ELR (cell line): ENCODE measurements at places on chromosomes 12 and 14.
A peak's percentile ranks its signal among the peaks of the same experiment; 100 is the strongest.

GRCh38 chr14:26598081-26598671 lies 343 bp upstream of the NOVA1 start:
- DNase-seq, result no peak

- DNase-seq, result no peak
Observed at GRCh38 chr12:124442772-124443445, 124.5 kb downstream of the NCOR2 start.

GRCh38 chr14:105436402-105436801 lies 16.8 kb downstream of the MTA1 start:
- no peak for DNase-seq

GRCh38 chr12:56189099-56189917 lies at the start of gene SMARCC2:
Gene SMARCC2 (minus strand): TSS chr12:56189483. CDS start chr12:56189461, 22 bp downstream.
- peak; percentile 92 for DNase-seq

- no peak for DNase-seq
Observed at GRCh38 chr14:75533791-75534555, 11.7 kb downstream of the BATF start.

GRCh38 chr12:43805149-43805859 lies 813 bp downstream of the TWF1 start:
- DNase-seq, result peak; percentile 23

- DNase-seq, result no peak
Observed at GRCh38 chr12:69610729-69611128, at the start of gene LRRC10. Gene LRRC10 (minus strand): TSS chr12:69610907. CDS start chr12:69610838, 69 bp downstream.

- DNase-seq, result no peak
Observed at GRCh38 chr14:60183138-60183537, 17.9 kb upstream of the DHRS7 start.

GRCh38 chr12:70305794-70306193 lies 60.3 kb upstream of the KCNMB4 start:
- no peak for DNase-seq

GRCh38 chr12:67534681-67535080 lies 113.9 kb upstream of the DYRK2 start:
- peak; percentile 71 for DNase-seq

- DNase-seq, result peak; percentile 75
Observed at GRCh38 chr12:114664651-114665320, 19.2 kb downstream of the TBX3 start.
